ENCODE measurements at places on chromosomes 6 and 20.

DNA sequence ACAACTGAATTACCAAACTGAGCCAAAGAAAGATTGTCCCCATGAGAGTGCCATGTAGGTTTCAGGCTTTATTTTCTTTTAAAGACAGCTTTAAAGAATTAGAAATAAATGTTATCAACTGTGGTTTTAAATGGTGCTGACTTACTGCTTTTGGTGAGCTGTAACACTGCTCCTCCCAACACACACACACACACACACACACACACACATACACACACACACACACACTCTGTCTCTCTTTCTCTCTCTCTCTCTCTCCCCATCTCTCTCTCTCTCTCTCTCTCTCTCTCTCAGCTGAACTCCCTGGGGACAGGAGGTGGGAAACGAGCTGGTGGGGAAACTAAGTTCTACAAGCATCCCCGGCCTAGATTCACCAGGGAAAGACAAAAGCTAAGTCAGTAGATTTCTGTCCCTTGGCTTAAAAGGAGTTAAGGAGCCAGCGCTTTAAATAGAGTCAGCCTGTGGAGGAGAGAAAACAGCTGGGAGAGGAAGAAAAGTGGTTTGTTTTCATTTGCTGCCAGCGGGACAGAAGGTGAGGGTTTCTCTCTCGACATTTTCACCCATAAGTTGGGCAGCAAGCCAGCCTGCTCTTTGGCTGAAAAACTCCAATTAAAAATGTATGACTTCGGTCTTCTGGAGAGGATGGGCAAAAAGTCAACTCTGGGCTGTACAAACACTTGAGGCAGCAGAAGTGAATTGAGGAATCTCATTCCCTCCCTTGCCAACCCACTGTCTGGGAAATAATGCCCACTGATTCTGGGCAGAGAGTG, 27.4 kb downstream of the CBLN4 start:
- no peak for DNase-seq

DNA sequence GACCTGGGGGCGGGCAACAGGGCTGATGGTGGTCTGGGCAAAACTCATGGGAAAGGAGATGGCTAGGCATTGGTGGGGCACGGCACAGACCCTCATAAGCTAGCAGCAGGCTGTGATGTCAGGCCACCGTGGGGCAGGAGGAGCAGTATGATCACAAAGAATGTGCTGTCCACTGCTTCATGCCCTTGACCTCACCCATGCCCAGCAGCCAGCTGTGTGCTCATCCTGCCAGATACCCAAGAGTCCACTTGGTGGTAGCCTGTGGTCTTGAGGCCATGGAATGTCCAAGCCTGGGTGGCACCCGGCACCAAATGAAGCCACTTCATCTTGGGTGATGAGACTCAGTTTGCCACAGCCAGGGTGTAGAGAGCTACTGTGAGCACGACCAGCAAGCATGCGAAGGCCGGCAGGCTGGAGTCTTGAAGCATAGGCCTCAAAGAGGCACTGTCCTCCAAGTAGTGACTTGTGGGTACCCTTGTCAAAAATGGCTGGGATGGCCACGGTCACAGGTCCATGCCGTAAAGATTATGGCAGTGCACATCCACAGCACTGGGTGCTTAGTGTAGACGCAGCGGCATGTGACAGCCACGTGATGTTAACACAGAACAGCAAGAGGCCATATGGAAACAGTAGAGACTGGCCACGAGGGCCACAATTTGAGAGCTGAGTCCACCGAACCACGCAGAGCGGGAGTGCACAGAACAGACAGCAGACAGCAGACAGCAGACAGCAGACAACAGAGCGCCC, 19.0 kb downstream of the PLAGL2 start:
- no peak for DNase-seq

- DNase-seq: no peak
Measured at GRCh38 chr20:62831361-62831788, 14.5 kb downstream of the COL9A3 start.

GRCh38 chr20:34907616-34908469, 31.4 kb downstream of the ACSS2 start:
- no peak for DNase-seq

GRCh38 chr6:149277621-149278020, 39.9 kb upstream of the TAB2 start:
- DNase-seq: no peak

DNA sequence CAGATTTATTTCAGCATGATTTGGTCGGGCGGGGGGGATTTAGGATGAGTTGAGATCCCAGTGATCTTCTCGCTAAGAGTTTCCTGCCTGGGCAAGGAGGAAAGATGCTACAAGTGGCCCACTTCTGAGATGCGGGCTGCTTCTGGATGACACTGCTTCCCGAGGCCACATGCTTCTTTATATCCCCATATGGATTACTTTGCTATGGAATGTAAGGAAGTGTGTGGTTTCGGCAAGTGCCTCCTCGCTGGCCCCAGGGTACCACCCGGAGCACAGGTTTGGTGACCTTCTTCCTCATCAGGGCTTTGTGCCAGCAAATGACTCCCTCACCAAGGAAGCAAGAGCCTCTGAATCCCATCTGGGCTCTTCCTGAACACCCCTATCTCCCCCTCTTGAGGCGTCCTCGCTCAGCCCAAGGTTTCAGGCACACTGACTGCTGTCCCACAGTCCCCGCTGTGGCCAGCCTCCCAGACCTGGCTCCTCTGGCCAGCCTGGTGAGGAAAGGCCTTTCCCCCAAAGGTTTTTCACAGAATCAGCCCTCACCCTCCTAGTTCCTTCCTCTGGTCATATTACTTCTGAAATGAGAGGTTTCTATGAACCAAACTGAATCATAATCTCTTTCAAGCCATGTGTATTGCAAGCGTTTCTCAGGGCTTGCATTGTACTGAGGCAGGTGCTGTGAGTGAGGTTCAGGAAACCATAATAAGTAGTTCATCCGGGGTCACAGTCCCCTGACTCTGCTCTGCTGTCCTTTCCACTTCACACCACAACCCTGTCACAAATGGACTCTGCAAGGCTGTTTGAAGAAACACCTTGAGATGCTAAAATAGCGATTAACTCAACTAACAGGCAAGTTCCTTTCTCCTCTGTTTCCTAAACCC, 41.7 kb upstream of the IL17A start:
- no peak for DNase-seq

- no peak for DNase-seq
Measured at GRCh38 chr20:62618611-62619529, 23.4 kb upstream of the SLCO4A1 start.

Measured in activated CD8-positive, alpha-beta memory T cell treated with anti-CD3 and anti-CD28 coated beads for 4 hours (primary cell).